Smooth muscle cell of the brain vasculature (primary cell): ENCODE measurements at places on chromosomes 12 and 14.

DNA sequence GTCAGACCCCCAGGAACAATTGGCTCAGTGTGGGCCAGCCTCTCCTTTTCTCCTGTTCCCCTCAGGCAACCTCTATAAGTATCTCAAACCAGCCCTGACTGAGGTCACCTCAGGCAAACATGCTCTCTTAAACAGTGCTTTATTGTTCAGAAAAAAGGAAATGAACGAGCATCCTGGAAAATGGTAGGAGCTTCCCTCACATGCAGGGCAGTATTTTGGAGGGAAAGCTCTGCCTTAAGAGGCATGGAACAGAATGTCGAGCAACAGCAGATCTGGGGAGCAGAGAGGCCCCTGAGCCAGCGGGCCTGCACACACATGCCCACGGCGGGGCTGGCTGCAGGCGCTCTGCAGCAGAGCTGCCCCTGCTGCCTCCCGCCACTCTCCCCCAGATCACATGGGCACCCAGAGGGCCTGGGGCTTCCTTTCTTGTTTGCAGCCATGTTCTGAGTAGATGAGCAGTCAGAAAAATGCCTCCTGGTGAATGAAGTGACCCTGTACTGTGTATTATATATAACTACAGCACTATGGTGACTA lies 42.0 kb downstream of the MOK start:
- no peak for DNase-seq

GRCh38 chr14:66425402-66425801 lies 60.8 kb upstream of the CCDC196 start:
- no peak for DNase-seq

GRCh38 chr12:111363578-111363977 lies 5.3 kb downstream of the PHETA1 start:
- DNase-seq = no peak

GRCh38 chr12:58087423-58088127 lies 146.2 kb downstream of the ATP23 start:
- no peak for DNase-seq

DNA sequence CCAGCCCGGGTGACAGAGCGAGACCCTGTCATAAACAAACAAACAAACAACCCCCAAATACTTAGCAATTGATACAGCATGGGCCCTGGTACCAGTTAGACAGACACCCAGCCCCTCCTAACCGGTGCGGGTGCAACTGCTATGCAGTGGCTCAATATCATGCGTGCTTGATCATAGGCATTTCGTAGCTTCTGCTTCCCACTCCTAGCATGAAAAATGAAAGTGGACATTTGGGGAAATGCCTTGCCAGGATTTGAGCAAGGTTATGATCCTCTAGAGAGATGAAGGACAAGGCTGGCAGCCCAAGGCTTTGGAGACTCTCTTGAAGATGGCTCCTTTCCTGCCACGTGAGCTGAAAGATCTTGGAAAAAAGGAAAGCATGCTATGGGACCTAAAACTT lies 13.7 kb downstream of the FGF6 start:
- no peak for DNase-seq

DNA sequence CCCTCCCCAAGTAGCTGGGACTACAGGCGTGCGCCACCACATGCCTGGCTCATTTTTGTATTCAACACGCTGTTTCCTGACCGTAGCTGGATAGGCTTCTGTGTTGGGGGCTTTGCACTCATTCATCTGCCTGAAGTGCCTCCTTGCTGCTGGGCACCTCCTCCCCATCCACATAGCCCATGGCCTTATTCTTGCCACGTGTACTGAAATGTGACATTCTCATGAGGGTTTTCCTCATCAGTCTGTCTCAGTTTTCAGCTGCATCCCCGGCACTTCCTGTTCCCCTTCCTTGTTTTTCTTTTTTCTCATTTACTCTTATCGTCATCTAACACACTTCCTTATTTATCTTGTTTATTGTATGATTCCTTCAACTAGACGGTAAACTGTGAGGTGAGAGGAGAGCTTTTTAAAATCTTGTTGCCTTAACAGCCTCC lies 36.6 kb downstream of the RCOR1 start:
- DNase-seq = no peak

DNA sequence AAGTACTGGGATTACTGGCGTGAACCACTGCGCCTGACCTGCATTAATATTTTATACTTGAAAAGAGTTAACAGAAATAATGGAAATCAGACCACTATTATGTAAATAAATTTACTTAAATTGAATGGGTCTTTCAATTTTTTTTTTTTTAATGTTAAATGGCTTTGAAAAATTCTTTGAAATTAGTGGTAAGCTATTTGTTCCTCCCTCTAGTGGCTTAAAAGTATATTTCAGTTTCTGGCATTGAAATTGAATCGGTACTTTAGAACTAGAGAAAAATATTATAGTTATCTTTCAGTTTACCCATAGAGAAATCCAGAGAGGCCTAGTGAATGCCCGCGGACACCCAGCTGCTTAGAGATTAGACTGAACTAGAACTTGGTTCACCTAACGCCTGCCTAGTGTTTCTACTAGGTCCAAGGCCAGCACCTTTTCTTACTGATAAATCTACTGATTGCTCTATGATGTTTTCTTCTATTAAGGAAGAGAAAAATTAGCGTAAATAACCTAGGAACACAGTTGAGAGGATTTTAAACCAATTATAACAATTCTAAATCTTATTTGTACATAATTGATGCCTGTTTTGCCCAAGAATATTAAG lies 106.5 kb downstream of the EML1 start:
- DNase-seq = no peak

- no peak for DNase-seq
These were observed 21.2 kb downstream of the APPL2 start for GRCh38 chr12:105214670-105215375.

GRCh38 chr12:9796971-9797370 lies 30.3 kb upstream of the KLRF1 start:
- no peak for DNase-seq

DNA sequence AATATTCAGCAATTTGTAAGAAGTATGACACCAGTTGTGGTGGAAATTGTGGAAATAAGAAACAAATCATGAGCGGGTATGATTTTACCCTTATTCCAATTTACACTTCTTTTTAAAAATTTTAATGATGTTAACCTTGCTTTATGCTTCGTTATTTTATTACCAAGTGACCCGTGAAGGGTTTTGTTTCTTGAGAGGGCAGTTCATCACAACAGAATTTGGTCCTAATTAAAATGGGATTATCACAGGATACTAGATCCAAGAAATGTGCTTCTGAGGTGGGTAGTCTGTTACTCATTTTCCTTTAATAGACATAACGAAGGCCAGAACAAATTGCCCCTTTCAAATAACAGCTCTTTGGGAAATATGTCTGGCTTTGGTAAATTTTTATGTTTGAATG lies 25.5 kb upstream of the RASSF8 start:
- no peak for DNase-seq

GRCh38 chr14:76289276-76289675 lies 86.7 kb upstream of the ESRRB start:
- no peak for DNase-seq

DNA sequence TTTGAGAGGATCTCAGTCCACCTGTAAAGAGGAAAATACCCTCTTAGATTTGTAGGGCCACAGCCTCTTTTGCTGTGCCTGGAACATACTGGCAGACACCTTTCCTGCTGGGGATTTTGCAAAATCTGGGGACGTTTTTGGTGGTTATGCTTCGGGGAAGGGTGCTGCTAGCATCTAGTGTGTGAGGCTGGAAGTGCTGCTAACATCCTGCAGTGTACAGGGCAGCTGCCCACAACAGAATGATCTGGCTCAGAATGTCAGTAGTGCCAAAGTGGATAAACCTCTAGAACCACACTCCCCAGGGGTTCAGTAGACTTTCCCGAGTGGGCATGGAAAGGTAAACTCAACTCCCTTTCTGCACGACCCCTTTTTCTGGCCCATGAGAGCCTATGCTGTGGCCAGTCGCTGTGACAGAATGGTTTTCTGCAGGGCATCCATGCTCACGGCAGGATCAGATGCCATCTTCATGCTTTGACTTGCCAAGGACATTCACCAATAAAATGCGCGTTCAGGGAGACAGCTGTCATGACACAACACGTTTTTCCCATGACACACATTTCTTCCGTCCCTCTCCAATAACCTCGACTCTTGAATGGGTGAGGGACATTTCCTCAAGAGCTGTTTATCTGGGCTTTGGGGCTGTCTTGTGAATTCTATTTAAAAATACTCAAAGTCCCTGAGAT lies 240.9 kb downstream of the RGS6 start:
- no peak for DNase-seq

- no peak for DNase-seq
These were observed 405.8 kb downstream of the MED13L start for GRCh38 chr12:115871714-115872113.

DNA sequence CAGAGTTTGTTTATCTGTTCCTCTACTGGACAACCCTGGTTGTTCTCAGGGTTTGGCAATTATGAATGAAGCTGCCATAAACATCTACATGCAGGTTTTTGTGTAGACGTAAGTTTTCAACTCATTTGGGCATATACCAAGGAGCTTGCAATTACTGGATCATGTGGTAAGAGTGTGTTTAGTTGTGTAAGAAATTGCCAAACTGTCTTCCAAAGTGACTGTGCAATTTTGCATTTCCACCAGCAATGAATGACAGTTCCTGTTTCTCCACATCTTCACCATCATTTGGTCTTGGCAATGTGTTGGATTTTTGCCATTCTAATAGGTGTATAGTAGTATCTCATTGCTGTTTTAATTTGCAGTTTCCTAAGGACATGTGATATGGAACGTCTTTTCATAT lies 39.8 kb upstream of the FBXO33 start:
- no peak for DNase-seq

DNA sequence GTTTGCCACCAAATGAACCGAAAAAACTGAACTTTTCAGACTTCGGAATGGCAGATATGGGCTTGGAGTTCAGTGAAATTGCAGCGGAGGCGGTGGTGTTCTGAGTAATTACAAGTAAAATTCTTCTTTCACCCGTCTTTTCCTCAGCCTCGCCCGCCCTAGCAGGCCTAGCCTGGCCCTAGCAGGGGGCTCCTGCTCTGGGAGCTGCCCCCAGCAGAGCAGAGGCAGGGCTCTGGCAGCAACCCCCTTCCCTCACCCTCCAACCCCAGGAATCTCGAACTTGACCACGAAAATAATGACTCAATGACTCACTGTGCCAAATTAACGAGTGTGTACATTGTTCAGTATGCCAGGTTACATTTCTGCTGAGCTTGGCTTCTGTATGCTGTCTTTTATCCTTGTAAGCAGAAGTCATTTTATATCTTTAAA lies 1.1 kb downstream of the PAPLN start:
- no peak for DNase-seq

DNA sequence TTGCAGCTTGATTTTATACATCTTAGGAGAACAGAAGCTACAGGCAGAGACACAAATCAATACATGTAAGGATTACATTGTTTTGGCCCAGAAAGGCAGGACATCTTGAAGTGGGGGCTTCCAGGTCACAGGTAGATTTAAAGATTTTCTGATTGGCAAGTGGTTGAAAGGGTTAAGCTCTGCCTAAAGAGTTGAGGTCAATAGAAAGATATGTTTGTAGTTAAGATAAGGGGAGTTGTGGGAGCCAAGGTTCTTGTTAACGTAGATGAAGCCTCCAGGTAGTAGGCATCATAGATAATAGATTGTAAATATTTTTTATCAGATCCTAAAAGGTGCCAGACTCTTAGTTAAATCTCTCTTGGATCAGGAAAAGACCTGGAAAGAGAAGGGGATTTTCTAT lies 5.5 kb upstream of the DHRS2 start:
- no peak for DNase-seq

DNA sequence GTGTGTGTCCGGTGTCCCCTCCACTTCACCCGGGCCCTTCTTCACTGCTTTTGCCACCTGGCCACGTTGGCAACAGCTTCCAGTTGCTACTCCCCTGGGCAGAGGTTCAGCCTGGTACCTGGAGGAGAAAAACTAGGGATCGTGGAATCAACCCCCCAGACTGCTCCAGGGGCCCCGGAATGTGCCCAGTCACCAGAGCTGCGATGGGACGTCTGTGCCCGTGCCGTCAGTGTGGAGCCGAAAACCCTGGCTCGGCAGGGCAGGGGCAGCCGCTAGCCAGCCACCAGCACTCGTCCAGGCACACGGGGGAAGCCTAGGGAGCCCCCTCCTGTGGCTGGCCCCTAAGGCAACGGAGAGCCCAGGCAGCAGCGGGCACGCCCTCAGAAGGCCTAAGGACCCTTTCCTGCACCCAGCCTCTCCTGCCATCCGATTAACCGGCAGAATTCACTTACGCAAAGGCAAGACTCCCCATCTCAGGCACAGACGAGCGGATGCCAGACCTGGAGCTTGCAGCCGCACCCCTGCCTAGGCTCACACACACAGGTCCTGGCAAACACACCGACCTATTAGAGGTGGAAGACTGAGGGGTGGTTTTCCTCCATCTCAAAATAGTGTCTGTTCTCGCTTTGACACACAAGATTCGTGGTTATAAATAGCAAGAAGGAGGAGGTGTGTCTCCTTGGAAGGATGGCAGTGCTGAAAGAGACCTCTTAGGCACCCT lies 62.6 kb downstream of the FBXL14 start:
- no peak for DNase-seq

DNA sequence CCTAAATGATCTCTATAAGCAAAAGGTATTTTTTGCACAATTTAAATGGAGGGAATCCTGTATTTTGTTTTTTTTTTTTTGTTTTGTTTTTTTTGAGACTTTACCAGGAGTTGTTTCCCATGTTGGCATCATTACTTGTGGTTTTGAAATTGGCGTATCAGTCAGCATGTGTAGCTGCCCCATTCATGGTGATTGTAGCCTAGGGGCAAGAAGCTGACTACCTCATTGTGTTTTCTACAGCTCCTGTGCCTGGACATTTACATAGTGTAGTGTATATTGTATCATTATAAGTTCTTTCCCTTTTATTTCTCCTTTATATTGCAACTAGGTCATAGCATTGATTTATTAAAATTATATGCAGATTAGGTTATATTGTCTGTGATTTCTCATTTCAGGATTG lies 24.5 kb downstream of the SAMD4A start:
- DNase-seq = no peak

GRCh38 chr14:86533834-86534233 lies 1003.9 kb downstream of the FLRT2 start:
- DNase-seq = no peak

- DNase-seq = no peak
These were observed 134.3 kb downstream of the MED13L start for GRCh38 chr12:116142936-116143898.

GRCh38 chr12:123442774-123443173 lies 6.3 kb upstream of the RILPL2 start:
- DNase-seq = no peak

DNA sequence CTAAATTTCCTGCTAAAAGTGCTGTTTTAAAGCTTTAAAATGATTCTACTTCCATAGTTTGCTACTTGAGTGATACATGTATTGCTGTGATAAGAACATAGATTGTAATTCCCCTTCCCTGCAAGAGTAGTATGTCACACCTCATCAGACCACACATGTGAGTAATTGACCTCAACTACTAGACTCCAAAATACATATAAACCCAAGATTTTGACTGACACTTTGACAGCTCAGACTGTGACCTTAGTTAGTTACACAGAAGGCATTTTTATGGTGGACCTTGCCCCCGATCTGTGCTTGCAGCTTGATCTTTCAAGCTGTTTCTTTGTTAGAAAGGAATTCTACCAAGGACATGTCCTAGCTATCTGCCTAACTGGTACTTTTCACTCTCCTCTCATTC lies 18.6 kb downstream of the APOBEC1 start:
- DNase-seq = no peak

GRCh38 chr12:107384645-107385044 lies 291.3 kb upstream of the CRY1 start:
- DNase-seq = no peak
